ENCODE measurements at places on chromosomes 2 and 18. TPM values are rescaled to one million over a fixed set of nuclear protein-coding genes. Genes with fewer than 3 reads are reported as not detected.

DNA sequence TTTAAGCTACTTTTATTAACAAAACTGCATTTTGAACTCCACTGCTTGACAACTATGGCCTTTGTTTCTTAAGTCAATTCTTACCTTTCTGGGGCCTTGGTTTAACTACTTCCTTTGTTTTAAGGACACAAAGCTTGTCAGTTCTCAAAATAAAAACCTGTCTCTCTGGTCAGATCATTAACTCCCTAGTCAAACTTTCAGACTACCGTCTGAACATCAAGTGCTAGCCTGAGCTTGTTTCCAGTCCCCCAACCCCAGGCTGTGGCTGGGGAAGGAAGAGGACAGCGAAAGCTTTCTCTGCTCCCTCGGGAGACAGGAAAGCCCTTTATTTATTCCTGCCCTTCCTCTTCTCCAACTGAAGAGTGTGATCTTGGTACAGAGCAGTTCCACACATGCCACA lies 1.7 kb downstream of the SH3YL1 start:
- DNase-seq, result no peak

DNA sequence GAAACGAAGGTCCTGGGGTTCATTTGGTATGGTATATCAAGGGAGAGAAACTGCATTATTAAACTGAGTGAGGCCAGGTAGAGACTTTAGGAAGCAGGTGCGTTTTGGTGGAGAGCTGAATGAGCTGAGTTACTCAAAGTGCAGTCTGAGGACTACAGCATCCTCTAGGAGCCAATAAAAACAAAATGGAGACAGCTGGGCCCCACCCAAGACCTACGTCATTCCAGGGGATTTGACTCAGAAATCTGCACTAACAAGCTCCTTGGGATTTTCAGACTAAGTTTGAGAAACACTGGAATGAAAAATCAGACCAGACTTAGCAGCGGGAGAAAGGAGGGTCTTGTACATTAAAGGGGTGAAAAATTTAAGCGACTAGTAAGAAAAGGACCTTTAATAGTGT lies 131.5 kb downstream of the UXS1 start:
- DNase-seq, result no peak

DNA sequence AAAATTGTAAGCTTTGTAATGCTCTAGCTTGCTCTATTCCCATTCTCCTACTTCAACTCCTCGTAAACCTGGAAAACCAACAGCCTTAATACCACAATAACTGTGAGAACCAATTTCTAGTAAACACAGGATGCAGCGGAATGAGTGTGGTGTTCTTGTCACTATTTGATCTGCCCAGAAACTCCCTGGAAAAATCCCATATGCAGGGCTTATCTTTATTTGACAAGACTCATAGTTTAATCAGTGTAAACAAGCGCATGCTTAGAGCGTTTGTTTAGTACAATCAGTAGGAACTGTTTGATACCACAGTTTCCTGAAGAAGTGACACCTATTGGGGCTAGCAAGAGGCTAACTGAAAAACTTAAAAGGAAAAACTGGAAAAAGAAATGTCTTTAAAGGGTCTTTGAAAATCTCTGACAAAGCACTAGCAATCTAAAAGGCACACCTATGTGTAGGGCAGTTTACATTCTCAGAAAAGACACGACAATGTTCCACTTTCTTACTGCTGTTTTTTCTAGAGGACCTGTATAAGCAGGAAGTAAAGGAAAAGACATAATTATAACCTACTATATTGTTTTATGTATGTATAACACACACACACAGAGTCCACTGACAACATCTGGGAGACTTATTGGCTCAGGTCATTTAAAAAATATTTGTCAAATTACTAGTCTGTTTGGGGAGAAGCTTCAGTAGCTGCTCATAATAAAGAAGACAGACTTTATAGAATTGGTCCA lies 241.4 kb upstream of the KLHL14 start:
- DNase-seq, result peak; percentile 3

- no peak for DNase-seq
These were observed 835.0 kb downstream of the NRXN1 start for GRCh38 chr2:50196775-50197480.

GRCh38 chr18:6625481-6625880 lies 104.0 kb upstream of the ARHGAP28 start:
- DNase-seq, result no peak

DNA sequence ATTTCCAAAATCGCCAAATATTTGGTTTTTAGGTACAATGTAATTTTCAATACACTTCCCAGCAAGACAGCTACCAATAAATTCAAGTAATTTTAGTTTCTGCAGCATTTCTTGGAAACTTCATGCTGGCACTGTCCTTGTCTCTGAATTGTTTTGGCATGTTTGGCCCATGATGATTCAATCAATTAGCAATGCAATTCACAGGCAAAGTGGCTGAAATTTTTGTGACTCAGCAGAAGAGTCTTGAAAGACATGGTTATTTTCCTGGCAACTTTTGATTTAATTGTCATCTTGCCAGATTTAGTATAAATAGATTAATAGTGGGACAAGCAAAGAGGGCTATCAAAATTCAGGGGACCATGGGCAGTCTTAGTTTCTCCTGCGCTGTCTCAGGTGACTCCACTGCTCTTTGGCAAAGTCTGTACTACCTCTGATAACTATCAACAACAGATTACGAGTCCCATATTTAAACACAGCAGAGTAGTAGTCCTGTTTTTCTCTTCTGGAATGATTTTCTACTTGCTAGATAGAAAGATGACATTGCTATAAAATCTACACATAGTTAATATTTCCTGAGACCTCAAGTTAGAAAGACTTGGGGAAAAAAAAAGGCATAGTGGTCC lies 88.9 kb upstream of the CYP26B1 start:
- no peak for DNase-seq

GRCh38 chr18:56489893-56490292 lies 148.5 kb downstream of the TXNL1 start:
- no peak for DNase-seq

DNA sequence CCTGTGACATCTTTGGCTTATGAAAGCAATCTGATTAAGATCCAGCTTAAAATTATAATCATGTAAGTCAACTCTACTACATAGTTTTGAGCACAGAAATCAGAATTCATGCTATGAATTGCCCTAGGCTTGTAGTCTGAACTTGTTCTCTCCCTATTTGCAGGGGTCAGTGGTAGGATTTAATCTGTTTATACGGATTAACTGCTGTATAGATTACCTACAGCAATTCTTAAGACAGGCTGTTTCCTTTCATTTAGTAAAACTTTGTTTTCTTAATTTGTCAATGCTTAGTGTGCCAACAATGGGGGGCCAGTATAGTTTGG lies 287.9 kb downstream of the PDE11A start:
- no peak for DNase-seq

- DNase-seq, result peak; percentile 36
These were observed 634 bp downstream of the CREB1 start for GRCh38 chr2:207530160-207531031.

- DNase-seq, result no peak
These were observed 9.7 kb downstream of the RAB11FIP5 start for GRCh38 chr2:73103018-73103542.

GRCh38 chr18:49112031-49112430 lies 161.3 kb upstream of the SMAD7 start:
- DNase-seq, result no peak

DNA sequence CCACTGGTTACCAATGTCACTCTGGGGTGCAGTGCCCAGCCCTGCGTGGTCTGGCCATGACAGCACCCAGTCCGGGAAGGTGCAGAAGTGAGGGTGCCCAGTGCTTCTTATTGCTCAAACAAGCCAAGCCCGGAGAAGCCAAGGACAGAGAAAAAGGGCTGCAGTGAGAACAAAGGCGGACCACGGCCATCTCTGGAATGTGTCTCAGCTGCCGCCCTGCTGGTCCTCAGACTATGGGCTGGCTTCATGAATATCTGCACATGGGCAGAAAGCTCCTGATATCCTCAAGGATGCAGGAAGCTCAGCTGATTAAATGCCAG lies 28.7 kb downstream of the COPS9 start:
- DNase-seq, result no peak

DNA sequence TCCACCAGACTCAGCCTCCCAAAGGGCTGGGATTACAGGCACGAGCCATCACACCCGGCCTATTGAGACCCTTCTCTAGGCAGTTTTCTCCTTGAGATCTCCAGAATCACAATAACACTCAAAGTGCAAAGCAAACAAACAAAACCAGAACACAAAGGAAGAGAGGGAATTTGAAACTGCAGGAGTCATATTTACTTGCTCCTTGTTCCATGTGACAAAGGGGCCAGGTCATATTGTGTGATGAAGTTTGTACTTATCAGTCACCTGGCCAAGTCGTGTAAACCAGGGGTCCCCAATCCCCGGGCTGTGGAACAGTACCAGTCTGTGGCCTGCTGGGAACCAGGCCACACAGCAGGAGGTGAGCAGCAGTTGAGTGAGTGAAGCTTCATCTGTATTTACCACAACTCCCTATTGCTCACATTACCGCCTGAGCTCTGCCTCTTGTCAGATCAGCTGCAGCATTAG lies 26.5 kb downstream of the SCYGR8 start:
- DNase-seq, result no peak

GRCh38 chr18:79881695-79882094 lies 69.8 kb downstream of the SLC66A2 start:
- DNase-seq, result no peak

- DNase-seq, result no peak
These were observed 75.4 kb upstream of the GRB14 start for GRCh38 chr2:164696634-164697033.

DNA sequence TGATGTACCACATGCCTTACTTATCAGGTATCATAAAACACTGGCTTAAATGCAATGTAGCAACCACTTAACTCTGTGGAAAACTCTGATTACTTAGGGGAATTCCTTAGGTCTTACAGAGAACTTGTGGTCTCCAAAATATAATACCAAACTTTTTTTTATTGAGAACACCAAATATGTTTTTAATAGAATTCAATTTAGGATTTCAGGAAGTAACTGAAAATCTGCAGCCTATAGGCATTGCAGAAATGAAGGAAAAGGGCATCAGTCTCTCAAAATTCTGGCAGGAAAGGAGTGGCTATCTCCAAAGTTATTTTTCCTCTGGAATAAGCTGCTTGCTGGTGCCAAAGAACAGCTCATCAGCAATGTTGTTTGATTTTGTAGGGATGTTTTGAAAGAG lies 105.3 kb upstream of the UGP2 start:
- DNase-seq, result no peak

- no peak for DNase-seq
These were observed 205.9 kb downstream of the TMEM163 start for GRCh38 chr2:134512734-134513464.

DNA sequence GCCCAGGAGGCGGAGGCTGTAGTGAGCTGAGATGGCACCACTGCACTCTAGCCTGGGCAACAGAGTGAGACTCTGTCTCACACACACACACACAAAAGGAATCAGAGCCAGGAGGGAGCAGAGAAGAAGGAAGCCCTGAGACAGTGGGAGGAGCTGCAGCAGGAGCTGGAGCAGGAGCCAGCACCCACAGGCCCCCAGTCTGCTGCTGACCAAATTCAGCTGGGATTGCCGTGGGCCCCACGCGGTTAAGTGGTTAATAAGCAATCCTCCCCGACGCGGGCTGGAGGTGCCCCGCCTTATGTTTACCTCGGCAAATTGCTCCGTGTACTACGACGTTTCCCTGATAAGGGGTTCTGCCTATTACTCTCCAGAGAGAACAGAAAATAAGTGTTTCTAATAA lies 265.3 kb downstream of the TWIST2 start:
- DNase-seq, result no peak

DNA sequence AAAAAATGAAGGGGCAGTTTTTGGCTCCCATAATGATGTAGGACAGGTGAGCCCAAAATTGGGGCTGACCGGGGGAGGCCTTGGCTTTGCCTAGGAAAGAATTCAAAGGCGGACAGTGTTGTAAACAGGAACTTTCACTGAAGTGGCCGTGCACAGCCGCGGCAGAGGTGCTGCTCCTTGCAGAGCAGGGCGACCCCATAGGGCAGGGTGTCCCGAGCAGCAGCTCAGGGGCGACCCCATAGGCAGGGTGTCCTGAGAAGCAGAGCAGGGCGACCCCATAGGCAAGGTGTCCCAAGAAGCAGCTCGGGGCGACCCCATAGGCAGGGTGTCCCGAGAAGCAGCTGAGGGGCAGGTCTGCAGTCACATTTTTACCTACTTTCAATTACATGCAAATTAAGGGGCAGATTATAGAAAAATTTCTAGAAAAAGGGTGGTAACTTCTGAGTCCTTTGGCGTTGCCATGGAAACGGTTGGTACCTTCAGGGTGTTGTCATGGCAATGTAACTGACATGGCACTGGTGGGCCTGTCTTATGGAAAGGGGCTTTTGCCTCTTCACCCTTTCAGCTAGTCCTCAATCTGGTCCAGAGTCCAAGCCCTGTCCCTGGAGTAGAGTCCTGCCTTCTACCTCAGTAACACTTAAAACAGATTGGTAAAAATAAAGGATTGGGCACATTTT lies 134.5 kb downstream of the FBXO15 start:
- no peak for DNase-seq

DNA sequence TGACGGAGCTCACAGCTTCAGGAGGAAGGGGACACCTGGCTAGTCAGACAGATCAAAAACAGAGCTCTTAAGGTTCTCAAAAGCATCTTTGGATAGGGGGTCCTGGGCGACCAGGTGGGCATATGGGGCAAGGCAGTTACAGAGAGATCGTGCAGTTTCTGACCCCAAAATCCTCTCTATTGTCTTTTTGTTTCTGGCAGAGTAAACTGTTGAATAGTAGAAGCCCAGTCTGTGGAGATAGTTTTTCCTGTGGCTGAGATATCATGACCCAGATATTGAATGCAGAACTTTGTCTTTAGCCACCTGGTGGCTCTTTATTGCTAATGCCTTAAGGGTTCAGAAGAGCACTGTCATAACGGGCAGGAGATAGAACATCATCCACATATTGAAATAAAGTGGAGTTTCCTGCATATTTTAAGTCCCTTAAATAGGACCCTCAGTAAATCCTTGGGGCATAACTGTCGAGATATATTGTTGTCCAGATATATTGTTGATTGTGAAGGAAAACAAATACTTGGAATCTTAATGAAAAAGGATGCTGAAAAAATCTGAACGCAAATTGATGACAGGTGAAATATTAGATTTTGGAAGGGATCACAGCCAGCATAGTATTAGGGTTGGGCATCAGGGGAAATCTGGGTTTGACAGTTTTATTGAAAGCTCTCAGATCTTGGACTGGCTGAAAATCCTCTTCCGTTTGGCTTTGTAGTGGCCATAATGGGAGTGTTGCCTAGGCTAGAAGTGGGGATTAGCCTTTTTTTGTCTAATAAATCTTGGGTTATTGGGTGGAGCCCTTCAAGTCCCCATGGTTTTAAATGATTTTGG lies 14.1 kb upstream of the ZDBF2 start:
- DNase-seq, result no peak

- DNase-seq, result no peak
These were observed 110.0 kb upstream of the RASGRP3 start for GRCh38 chr2:33366473-33366872.

The CDKL4 gene
- total RNA-seq, result 7.5 TPM

The TPO gene
- total RNA-seq, result 0.74 TPM

The MPP4 gene
- total RNA-seq, result 0.69 TPM

The TPRKB gene
- total RNA-seq, result 48.2 TPM

The MROH2A gene
- 0.32 TPM for total RNA-seq

The SYT4 gene
- total RNA-seq, result 6.2 TPM

The HJURP gene
- total RNA-seq, result 8.9 TPM

The SLC5A7 gene
- total RNA-seq, result 6.3 TPM

The CRYBA2 gene
- not detected for total RNA-seq

The SERPINB11 gene
- 3.5 TPM for total RNA-seq
